ENCODE measurements at places on chromosomes 16 and 17. TPM values are rescaled to one million over a fixed set of nuclear protein-coding genes. Genes with fewer than 3 reads are reported as not detected.

DNA sequence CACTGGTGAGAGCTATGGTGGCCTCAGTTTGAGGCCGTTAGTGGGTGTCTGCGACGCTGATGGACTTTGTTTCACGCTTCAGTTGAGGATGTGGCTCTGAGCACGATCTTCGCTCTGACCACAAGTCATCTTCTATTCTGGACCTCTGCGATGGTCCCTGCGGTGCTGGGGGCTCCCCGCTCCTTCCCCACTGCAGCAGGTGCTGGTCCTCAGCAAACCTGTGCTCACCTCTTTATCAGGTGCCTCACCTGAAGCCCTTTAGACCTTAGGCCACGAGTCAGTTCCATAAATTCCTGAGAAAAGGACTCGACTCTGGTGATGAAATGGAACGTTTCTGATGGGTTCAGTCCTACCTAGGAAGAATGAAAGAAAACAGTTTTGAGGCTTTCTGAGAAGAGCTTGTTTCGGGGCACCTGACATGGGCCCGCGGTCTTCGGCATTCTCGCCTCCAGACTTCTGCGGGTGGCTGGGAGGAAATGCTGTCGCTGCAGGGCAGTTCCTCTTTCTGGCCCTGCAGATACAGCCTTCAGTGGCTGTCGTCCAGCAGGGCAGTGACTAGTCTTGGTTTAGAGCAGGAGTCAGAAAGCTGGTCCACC is 4.7 kb downstream of the KCTD5 start:
- no peak for DNase-seq

- no peak for DNase-seq
Observed at GRCh38 chr17:8806926-8807550, 7.9 kb upstream of the MFSD6L start.

- DNase-seq, result no peak
Observed at GRCh38 chr17:39800540-39800939, 62.8 kb downstream of the GRB7 start.

- DNase-seq, result peak; percentile 68
Observed at GRCh38 chr16:87178177-87178863, 138.9 kb downstream of the C16orf95 start.

- no peak for DNase-seq
Observed at GRCh38 chr16:54366943-54367342, 80.4 kb upstream of the IRX3 start.

CCL1 gene
- total RNA-seq, result not detected

INCA1 gene
- total RNA-seq, result 1.6 TPM

TIMM22 gene
- 9.3 TPM for total RNA-seq

DNA sequence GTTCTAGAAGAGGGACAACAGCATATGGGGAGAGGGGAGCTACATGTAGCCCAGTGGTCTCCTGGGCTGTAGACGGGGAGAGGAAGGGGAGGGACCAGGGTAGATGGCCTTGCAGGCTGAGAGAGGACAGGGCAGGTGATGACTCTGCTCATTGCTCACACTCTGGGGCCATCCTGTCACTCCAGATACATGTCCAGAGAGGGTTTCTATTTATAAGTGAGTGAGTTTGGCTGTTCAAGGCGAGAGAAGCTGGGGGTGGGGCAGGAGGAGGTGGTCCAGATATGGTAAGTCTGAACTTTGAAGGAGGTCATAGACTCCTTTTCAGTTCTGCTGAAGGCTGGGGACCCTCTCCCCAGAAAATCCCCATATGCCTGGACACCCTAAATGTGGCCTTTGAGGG is 22.2 kb downstream of the CACNA1G start:
- no peak for DNase-seq

KRT28 gene
- total RNA-seq, result not detected

- DNase-seq, result peak; percentile 86
Observed at GRCh38 chr17:57597531-57598453, 147.3 kb downstream of the CCDC182 start.

DNA sequence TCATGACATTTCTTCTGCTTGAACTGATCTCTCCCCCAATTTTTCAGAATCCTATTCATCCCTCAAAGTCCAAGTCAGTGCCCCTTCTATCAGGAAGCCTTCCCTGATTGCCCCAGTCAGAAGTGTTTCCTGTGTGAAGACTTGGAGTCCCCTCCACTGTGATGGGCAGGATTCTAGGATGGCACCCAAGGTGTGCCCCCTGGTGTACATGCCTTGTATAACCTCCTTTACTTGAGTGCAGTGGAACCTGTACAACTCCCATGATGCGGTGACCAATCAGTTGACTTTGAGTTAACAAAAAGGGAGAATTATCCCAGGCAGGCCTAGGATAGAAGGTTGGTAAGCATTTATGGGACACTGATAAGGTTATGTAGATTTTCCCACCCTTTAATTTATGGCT is 23.4 kb downstream of the MYH13 start:
- no peak for DNase-seq

- no peak for DNase-seq
Observed at GRCh38 chr17:63275318-63275970, 170.7 kb downstream of the CYB561 start.

DNA sequence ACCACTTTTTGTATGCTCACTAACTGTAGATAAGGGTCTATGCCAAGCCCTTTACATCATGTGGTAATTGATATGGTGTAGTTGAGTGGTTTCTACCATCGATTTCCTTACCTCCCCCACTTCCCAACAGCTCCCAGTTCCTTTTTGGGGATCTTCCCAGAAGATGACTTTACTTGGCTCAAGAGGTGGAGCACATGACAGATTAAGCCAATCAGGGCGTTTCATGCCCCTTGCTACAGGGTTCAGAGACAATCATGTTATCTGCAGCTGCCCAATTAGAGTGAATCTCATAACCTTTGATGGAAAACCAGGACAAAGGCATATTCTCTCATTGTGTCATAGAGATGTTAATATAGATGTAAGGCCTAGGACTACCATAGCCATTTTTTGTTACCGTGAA is 16.2 kb upstream of the BMERB1 start:
- no peak for DNase-seq

DNA sequence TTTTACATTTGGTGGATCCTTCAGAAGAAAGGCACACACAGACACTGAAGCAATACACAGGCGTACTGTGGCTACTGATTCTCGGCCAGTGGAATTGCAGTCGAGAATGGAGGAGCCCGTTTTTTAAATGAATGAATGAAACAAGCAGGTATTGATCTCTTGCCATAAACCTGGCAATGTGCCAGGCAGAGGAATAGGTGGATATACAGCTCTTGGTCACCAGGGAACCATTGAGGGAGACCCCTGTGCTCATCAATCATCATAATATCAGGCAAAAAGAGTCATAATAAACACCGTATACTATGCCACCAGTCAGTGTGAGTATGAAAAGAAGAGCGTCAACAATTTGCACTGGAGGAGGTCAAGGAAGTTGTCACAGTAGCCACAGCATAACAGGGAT is 140.3 kb upstream of the FOXF1 start:
- DNase-seq, result no peak

RCVRN gene
- 1.0 TPM for total RNA-seq

TPSG1 gene
- total RNA-seq, result 0.45 TPM

GRCh38 chr17:50026837-50027171 is 29.1 kb upstream of the ITGA3 start:
- DNase-seq, result peak; percentile 92

- no peak for DNase-seq
Observed at GRCh38 chr17:17108451-17109049, 66.3 kb downstream of the MPRIP start.

KRTAP4-5 gene
- not detected for total RNA-seq

GRCh38 chr16:56263711-56264608 is 72.7 kb downstream of the GNAO1 start:
- DNase-seq, result no peak

DNA sequence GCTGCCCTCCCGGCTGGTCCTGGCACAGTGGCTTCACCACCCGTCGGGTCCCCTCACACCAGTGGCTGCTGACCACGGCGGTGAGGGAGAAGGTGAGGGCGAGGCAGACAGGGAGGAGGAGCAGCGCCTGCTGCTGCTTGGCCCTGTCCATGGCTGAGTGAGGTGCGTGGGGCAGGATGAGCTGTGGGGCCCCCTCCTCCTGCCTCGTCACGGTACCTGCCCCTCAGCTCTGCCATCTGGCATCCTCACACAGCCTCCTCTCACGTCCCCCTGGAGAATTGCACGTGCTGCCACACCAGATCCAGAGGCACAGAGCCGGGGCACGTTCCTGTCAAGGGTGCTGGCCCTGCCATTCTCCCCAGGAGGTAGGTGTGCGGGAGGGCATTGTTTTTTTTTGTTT is at the start of gene GSG1L2:
Gene GSG1L2, minus strand, starts transcription at position 159 of the 400 bp plus-strand sequence. Its CDS starts 8 bp downstream, at position 151.
- DNase-seq, result no peak

SYNGR2 gene
- total RNA-seq, result 73.6 TPM

DNA sequence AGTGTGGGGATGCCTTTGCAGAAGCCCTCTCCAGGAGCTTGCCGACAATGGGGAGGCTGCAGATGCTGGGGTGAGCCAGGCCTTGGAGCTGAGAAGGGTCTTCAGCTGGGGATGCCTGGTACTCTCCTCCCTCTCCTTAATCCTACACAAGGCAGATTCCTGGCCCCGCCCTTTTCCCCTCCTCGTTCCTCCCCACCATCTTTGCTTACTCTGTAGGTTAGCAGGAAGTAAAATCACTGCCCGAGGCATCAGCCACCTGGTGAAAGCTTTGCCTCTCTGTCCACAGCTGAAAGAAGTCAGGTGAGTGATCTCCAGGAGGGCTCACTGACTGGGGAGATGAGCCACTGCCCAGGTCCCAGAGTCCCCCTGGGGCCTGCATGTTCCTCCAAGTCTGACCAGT is 38.7 kb downstream of the NLRC5 start:
- no peak for DNase-seq

GRCh38 chr17:278055-278675 is 74.4 kb downstream of the RPH3AL start:
- DNase-seq, result peak; percentile 23

DNA sequence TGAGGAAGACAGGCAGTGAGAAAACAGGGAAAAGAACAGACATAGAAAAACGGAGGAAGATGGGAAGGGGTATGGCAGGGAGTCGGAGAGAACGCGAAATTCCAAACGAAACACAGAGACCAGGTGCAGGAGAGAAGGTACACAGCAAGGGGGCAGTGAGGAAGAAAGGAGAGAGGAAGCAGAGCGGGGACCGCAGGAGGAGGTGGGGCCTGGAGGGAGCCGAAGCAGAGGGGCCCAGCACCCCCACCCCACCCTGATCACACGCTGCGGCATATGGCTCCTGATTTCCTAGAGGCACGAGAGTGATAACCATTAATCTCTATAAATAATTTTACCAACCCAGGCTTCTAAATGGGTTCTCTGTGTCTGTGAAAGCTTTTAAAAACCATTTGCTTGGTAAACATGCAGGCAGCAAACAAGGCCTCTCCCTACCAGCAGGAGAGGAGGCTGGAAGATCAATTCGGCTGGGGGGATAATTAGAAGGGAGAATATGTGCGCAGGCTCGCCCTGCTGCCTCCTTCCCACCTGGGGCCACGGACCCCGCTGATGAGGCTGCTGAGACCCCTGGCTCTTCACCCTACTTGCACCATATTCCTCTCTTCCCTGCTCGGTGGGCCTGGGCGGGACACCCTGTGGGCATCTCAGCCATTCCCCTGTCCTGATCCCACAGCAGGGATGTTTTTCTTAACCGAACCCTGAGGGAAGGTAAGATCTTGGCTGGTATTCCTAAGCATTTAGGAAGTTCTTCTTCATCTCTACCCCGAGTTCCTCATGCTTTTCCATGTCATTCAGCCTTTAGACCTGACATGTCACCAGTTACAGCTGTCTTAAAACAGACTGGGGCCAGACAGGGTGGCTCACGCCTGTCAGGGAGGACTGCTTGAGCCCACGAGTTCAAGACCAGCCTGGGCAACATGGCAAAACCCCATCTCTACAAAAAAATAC is 86.7 kb downstream of the TMEM132E start:
- DNase-seq, result no peak

ABCC12 gene
- not detected for total RNA-seq

HBA2 gene
- 11,939 TPM for total RNA-seq

TSNAXIP1 gene
- 1.5 TPM for total RNA-seq

DNA sequence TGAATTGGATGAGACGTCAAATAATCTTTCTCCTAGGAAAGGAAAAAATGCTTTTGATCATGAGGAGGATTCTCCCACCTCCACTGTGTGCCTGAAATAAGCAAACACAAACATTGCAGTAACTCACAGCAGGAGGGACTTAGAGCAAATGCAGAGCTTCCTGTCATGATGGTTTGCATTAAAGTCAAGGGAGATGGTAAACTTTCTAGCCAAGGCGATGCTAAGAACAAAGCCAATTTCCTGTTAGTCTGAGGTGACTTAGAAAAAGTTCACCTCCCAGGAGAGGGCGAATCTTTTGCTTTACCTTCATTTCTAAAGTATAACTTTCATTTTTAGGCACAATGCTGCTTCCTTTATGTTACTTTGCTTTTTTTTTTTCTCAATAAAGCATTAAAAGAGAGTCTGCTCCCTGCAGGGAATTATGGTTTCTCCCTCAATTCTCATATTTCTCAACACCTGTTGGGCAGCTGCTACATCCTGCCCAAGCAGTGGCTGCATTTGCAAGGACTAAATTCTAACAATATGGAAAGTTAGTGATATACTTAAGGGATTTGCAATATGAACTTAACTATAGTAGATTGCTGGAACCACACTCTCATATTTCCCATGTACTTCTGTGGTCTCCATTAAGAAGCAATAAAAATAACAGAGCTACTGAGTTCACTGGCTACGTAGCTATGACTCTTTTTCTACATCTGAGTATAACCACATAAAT is 175.6 kb downstream of the PCTP start:
- DNase-seq, result no peak

ZNF207 gene
- total RNA-seq, result 169 TPM

- peak; percentile 90 for DNase-seq
Observed at GRCh38 chr17:17028059-17028877, 14.0 kb upstream of the MPRIP start.

- no peak for DNase-seq
Observed at GRCh38 chr17:73667181-73667959, 23.1 kb upstream of the SDK2 start.

ADAD2 gene
- total RNA-seq, result not detected

DNA sequence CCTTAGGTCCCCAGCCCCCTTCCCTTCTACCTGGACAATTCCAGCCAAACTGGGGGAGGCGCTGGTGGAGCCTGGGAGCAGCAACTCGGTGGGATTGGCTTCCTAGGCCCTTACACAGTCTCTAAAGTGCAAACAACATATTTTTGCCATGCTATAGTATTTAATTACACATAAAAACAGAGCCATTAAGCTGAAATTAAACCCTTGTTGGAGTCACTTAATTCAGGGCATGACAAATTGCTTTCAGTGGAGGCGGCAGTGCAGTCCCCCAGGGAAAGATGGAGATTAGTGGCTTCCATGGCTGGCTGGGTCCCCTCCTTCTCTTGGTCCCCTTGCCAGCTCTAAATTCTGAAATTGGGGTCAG is 17.3 kb downstream of the IGFBP4 start:
- no peak for DNase-seq

ACSM5 gene
- total RNA-seq, result 15.6 TPM

Measured in sciatic nerve (tissue), 2 donors.